ENCODE measurements at places on chromosomes 16 and 17. TPM values are rescaled to one million over a fixed set of nuclear protein-coding genes. Genes with fewer than 3 reads are reported as not detected.

DNA sequence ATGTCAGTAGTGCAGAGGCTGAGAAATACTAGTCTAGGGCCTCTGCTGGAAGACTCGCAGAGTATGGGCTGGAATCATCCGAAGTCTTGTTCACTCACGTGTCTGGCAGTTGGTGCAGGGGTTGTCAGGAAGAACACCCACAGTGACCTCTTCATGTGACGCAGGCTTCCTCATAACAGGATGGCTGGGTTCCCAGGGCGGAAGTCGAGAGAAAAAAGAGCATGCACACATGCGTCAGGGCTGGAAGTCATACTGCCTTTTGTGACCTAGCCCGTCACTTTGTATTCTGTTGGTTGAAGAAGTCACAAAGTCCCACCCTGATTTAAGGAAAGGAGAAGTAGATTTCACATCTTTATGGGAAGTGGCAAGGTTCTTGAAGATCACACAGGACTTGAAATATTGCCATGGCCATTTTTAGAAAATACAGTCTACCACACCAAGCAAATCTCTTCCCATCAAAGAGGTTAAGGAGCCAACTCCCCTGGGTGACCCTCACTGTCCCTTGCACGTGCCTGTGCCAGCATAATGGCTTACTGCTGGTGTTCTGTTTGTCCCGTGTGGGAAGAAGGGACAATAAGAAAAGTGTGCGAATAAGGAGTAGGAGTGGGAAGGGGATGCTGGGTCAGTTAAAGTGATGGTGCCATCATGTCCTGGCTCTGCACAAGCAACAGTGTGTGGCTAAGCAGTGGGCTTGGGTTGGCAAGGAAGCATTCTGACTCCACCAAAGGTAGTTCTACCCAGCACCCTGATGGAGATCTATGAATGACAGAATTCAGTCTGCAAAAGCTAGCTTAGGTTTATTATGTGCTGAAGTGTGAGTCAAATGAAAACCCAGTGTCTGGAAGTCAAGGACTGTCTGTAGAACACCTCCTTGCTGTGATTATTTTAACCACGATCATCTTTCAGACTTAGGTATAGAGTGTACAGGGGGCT, 28.1 kb downstream of the HEATR3 start:
- no peak for DNase-seq

DRC7 gene
- not detected for total RNA-seq

- DNase-seq: no peak
Observed at GRCh38 chr16:49592546-49593423, 219.2 kb downstream of the C16orf78 start.

- DNase-seq: no peak
Observed at GRCh38 chr17:65925606-65926307, 266.2 kb downstream of the CEP112 start.

MT3 gene
- not detected for total RNA-seq

DNA sequence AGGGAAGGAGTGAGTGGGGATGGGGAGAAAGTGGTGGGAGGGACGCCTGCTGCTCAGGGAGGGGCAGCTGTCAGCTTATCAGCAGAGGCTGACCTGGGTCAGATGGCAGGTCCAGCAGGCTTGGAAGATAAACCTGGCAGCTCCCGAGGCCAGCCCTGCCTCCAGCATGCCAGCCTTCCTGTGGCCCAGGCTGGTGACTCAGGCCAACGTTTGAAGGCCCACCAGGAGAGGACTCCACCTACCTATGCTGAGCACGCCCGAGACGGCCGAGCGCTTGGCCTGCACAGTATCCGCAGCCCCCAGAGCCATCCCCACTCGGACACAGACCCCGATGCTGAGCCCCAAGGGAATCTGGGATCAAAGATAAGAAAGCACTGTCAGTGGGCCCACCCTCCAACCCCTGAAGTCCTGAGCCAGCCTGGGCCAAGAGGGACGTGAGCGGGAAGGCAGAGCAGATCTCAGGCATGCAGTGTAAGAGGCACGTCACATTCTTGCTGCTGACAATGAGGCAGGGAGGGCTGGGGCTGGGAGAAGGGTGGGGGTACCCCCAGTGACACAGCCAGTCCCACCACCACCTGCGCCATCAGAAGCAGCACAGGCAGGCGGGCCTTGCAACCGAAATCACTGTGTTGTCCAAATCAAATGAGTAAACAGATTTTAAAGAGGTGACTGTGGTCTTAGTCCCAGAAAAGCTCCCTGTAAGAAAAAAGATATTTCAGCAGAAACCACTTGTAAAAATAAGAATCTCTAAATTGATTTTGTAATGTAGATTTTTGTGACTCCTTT, 12.4 kb downstream of the SLC47A2 start:
- DNase-seq: no peak

All from activated B cell treated with CpG ODN at 0.5 μM for 24 hours (primary cell).